ENCODE measurements at places on chromosomes 6 and 20.

GRCh38 chr6:149137594-149137993, 179.9 kb upstream of the TAB2 start:
- no peak for DNase-seq

- DNase-seq = peak; percentile 86
These were observed 16.5 kb downstream of the COL20A1 start for GRCh38 chr20:63309261-63310071.

- no peak for DNase-seq
These were observed 681.6 kb upstream of the FLRT3 start for GRCh38 chr20:15018966-15019365.

DNA sequence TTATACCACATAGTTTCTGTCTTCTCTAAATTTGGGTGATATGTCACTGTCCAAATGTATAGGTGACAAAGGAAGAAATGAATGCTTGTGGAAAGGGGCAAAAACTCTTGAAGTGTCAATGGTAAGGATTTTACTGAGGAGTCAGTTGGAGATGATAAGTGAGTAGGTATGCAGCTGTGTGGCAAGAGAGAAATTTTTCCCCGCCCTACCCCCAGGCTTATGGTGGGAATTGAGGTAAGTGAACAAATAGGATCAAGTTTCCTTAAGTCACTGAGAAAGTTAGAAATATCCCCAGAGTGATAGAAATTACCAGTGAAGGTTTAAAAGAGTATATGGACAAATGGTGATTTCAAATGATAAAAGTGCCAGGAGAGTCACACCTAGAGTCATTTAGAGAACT, 11.8 kb downstream of the DSE start:
- no peak for DNase-seq

- DNase-seq = no peak
These were observed 14.9 kb downstream of the PHACTR2 start for GRCh38 chr6:143692696-143693095.

DNA sequence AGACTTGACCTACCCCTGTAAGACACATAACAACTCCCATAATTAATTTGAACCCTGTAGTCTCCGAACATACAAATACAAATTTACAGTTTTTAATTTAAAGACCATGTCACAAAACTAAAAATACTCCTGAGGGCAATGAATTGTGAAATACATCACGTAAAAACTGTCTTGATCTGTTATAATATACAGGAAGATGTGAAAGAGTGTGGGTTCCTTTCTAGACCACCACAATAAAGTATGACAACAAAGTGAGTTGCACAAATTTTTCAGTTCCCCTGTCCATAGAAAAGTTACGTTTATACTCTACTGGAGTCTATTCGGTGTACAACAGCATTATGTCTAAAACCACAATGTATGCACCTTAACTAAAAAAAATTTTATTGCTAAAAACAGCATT, 11.0 kb upstream of the BLOC1S5 start:
- DNase-seq = no peak

DNA sequence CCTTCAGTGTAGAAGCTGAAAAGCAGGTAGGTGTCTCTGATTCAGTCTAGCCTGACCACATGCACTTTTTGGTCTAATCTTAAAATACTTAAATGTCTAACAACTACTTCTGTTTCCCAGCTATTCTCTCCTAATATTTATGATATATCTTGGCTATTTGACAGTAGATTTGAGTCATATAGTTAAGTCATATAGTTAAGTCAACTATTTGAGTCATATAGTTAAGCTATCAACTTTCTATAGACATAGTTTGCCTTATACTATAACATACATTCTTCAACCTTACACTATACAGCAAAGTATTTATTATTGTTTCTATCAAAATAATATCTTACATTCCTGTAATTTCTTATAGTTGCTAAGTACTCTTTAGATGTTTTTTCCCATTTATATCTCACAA, 110.9 kb downstream of the GMDS start:
- DNase-seq = no peak

DNA sequence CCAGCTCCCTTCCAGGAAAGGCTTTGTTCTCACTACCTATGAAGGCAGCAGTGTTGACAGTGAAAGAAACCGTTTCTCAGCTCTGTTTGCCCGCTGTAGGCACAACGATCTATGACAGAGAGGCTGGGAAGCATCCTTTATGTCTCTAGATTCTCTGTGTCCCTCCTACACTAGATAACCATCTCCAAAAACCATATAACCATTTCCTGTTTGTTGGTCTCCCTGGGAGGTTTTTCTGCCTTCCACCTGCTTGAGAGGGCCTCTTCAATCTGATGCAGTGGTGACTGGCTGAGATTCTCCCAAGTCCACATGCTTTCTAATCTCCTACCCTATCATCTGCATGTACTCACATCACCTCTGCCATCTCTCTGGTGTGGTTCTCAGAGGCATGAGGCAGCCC, 32.0 kb upstream of the TMEM217 start:
- no peak for DNase-seq

GRCh38 chr20:23050847-23051627, 1.6 kb upstream of the THBD start:
- peak; percentile 93 for DNase-seq

- no peak for DNase-seq
These were observed 11.5 kb downstream of the RBM24 start for GRCh38 chr6:17292600-17293133.

DNA sequence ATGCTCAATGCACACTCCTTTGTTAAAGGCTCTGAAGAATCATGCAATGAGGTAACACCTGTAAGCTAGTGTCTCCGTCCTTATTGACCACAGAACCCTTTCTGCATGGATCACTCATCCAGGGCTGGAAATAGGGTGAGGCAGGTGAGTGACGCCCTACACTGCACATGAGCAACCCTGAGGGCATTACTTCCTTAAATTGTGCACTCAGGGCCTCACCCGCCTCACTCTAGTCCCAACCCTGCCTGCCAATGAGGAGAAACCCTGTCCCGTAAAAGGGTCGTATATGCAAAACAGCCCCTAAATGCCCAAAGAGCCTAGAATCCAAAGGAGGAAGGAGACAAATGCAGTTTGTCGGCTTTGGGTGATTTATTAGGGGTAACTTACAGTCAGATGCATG, 33.6 kb upstream of the NOP56 start:
- DNase-seq = no peak

DNA sequence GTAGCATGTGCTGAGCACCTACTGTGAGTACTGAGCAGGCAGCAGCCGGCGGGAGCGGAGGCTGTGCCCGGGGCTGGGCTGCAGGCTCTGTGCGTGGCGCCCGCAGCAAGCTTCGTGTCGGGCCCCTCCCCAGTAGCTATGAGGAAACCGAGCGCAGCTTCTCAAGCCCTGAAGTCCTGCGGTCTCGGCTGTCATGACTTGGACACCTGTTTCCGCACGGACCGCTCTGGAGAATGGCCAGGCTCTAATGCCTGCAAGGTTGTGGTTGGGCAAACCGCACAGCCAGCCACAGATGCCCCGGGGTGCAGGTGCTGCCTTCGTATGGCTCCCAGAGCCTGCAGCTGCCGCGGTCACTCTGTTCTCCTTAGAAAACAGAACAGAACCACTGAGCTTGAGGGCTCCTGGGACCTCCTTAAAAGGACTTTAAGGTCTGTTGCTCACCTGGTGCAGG, 33.7 kb downstream of the PYGB start:
- DNase-seq = no peak

GRCh38 chr6:27593200-27593818, 120.4 kb upstream of the ZNF184 start:
- DNase-seq = no peak

GRCh38 chr6:1988843-1989242, 256.6 kb downstream of the GMDS start:
- DNase-seq = no peak

GRCh38 chr6:126620719-126621118, 280.8 kb downstream of the CENPW start:
- DNase-seq = no peak

- no peak for DNase-seq
These were observed 16.1 kb upstream of the SERPINB1 start for GRCh38 chr6:2857580-2858337.

- no peak for DNase-seq
These were observed 1.1 kb downstream of the HSF2 start for GRCh38 chr6:122400462-122401089.

Data from posterior cingulate gyrus (tissue), 11 donors.